ENCODE measurements at places on chromosomes 4 and X.

- DNase-seq: no peak
Measured at GRCh38 chrX:109704563-109704962, 28.5 kb downstream of the ACSL4 start.

- no peak for DNase-seq
Measured at GRCh38 chrX:39502486-39502885, 595.3 kb downstream of the BCOR start.

DNA sequence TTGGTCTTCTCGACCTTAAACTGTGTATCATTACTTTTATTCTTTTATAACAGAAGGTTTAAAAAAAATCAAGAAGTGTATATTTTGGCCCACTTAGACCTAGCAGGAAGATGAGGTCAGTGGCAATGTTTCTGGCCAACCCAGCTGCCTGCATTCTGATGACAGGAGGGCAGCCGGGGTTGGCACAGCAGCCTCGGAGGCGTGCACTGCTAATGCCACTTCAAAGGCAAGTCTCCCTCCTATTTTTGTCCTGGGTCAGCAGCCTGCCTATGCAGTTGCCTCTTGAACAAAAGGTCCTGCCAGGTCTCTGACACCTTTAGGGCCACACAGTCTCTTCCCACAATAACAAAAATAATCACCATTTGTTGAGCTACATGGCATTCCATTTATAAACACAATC lies 89.4 kb upstream of the MYOZ2 start:
- DNase-seq: no peak

DNA sequence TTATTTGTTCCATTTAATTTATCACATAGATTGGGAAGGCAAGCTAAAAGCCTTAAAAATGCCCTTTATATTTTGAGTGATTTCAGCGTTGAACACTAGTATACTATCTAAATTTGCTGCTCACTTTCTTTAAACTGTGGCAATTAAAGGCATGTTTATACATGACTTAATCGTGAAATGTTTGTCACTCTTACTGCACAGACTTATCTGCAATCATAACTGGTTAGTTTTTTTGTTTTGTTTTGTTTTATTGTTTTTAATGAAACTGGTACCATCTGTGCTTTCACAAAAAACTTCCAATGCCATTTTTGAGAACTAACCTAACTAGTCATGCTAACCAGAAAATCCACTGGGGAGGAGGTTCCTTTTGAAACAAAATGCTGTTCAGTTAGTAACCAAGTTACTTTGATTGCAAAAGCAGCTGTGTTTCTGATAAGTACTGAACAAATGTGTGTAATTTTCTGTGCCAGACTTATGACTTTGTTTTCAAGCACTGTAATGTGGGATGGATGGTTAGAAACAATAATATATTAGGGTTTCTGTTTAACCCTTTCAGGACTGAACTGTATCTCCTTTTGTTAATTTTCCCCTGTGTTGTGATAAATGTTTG lies 56.1 kb downstream of the CCKAR start:
- no peak for DNase-seq

- no peak for DNase-seq
Measured at GRCh38 chr4:111391829-111392228, 753.4 kb upstream of the FAM241A start.

- DNase-seq: no peak
Measured at GRCh38 chr4:4408576-4409335, 21.9 kb downstream of the NSG1 start.

DNA sequence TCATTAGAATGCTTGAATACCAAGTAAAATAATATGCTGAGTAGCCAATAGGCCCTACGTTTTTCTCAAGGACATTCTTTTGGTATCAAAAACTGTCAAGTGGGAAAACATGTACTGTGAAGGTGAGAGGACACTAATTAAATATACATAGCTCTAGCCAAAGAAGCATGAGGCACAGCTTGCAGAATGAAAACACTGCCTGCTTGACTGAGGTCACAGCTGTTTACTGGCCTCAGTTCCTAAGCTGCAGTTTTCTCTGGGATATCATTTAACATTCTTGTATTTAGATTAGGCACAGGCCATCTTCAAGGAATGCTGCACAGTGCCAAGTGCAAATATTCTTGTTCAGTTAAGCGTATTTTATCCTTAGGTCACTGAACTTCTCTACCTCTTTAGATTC lies 78.6 kb downstream of the NAP1L3 start:
- DNase-seq: no peak

GRCh38 chr4:180285796-180286195 lies 1957.4 kb upstream of the TENM3 start:
- DNase-seq: no peak

DNA sequence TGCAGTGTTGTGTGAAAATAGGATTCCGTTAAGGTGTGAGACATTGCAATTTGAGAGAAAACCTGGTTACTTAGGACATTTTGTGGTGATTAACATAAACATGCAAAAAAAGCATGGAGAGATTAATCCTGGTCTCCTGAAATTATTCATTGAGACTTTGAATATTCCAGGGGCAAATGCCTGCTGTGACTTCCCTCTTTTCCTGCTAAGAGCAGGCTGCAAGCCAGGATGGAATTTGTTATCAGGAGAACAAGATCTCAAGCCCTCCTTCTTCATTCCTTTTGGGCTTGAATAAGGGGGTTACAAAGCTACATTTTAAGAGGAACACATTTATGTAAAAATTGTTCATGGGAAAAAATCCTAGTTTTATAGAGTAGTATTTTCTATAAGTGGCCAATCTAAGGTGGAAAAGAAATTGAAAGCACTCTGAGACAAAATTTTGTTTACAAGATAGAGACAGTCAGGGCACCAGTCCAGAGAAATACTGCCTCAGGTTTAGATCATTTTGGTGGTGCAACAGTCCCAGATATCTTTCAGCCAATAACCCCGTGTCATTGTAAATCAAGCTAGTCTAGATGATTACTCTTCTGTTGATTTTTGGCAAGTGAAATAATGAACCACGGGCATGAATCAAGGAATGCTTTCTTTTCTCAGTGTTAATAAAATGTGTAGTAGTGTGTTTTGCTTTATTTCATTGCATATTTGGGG lies 1528.3 kb upstream of the AGA start:
- no peak for DNase-seq

GRCh38 chrX:20421275-20421674 lies 154.6 kb upstream of the RPS6KA3 start:
- DNase-seq: no peak

GRCh38 chr4:17094876-17095210 lies 196.4 kb upstream of the LDB2 start:
- DNase-seq: no peak

- DNase-seq: no peak
Measured at GRCh38 chr4:119260528-119260927, 48.0 kb downstream of the USP53 start.

DNA sequence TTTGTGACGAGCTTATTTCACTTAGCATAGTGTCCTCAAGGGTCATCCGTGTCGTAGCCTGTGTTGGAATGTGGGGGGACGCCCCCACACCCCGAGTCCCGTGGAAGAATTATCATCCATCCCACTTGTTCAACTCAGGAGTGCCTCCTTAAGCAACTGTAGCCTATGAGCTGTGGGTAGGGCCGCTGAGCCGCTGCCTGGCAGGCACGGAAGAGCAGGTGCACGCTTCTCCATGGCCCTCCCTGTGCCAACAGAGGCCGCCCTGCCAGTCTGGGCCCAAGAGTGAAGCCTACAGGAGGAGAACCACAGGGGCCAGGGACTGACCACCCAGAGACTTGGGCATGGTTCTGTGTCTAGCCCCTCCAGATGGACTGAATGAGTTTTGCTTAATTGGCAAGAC lies 2.3 kb upstream of the RGS12 start:
- no peak for DNase-seq

DNA sequence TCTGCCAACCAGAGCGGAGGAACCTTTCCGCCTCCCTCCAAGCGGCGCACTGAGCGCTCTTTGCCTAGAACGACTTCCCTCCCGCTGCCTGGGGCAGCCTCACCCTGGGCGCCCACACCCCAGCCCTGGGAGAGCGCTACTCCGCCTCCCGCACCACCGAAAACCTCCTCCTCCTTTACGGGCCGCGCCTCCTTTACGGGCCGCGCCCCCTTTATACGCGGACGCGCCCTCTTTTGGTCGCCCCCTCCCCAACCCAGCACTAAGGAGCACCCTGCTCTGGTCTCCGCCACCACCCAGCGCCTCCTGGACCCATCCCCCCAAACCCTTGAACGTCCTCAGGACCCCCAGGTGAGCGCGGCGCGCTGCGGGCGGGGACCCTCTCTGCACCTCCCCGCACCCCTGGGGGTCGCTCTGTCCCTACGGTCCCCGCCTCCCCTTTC lies 586 bp upstream of the NSG1 start:
- DNase-seq: no peak

GRCh38 chr4:176874721-176875445 lies 82.2 kb upstream of the VEGFC start:
- no peak for DNase-seq

DNA sequence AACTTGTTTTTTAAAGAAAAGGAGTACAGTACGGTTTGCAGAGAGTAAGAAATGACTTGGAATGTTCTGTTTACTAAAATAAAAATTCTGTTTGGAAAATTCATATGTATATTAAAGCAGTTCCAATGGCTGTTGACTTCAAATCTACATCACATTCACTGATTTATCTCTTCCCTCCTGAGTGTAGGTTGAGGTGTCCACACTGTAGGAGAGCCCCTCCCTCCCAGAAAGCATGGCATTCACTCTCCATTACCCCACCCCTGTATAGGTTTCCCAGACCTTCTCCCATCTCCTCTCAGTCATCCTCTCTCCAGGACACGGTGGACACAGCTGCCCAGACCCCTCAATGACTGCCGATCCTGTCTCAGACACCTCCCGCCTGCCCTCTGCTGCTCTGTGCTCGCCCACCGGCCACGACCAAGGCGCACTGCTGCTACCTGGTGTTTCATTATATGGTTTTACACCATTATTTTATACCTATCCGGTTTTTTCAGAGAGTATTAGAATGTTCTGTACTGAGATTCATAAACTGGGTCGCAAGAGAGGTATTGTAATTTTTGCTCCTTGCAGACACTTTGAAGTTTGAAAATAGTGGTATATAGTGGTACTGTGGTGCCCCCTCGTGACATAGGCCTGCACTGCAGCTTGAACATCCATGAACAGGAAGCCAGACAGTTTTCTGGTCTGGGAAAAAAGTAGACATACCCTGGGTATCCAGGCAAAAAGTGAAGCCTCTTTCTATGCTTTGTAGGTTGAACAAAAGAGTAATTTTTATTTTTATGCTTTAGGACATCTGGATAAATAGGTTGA lies 38.8 kb upstream of the BEX4 start:
- DNase-seq: peak; percentile 12

DNA sequence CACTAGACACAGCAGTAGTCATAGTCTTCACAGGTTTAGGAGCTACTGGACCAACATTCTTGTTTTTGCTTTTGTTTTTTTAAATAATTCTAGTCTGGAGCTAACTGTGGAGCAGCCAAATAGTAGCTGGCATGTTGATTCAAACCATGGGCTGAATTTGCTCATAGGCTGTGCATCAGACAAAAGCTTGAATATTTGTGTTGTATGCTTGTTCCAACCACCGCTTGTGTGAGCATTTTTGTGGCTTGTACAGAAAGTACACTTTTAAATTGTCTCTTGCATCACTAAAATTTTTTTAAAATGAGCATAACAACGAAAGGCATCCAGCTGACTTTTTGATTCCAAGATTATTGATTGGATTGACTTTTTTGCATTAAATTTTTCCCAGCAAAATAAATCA lies 39.6 kb downstream of the CCNI start:
- DNase-seq: no peak

DNA sequence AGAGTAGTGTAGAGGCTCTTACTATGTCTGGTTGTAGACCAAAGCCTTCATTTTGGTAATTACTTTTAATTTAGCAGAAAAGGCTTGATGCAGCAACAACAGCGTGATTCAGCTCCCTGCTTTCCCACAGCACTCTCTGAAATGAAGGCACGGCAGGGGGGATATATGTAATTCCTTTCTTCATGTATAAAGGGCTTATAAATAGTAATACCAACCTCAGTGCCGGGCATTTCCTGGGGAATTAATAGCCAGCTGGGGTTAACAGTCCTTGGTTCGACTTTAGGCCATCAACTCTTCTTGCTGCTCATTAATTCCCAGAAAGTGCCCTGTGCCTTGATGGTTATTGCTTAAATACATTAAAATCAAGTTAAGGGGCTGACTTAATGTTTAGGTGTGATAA lies 669.0 kb downstream of the ZNF674 start:
- DNase-seq: no peak

All from stimulated activated CD8-positive, alpha-beta memory T cell treated with anti-CD3 and anti-CD28 coated beads, Interleukin-7, amount 100 ng/mL, for 48 hours (primary cell).